ENCODE measurements at places on chromosomes 16 and 17.

GRCh38 chr17:82082456-82082855, 15.6 kb downstream of the FASN start:
- DNase-seq: no peak

- peak; percentile 77 for DNase-seq
Measured at GRCh38 chr17:43778337-43779144, at the start of gene DUSP3. Gene DUSP3 (minus strand): TSS chr17:43778977. CDS start chr17:43778924, 53 bp downstream.

- DNase-seq: no peak
Measured at GRCh38 chr17:685006-685405, 29.6 kb downstream of the VPS53 start.

- DNase-seq: no peak
Measured at GRCh38 chr17:67492251-67492740, 115.2 kb downstream of the PITPNC1 start.

DNA sequence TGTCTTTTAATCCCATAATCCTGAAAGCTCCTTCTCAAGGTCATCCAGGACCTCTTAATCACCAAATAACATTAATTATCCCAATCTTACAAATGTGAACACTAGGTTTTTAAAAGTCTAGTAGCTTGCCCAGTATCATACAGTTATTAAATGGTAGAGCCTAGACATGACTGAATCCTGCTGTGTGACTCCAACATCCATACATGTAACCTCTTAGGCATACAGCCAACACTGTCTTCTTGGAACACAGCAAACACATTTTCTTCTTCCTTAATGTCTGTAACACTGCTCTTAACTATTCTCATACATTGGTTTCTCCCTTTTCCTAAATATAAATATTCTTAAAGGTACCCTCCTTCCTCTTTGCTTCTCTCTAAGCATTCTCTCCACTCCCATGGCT, 13.7 kb downstream of the BRIP1 start:
- DNase-seq: no peak

DNA sequence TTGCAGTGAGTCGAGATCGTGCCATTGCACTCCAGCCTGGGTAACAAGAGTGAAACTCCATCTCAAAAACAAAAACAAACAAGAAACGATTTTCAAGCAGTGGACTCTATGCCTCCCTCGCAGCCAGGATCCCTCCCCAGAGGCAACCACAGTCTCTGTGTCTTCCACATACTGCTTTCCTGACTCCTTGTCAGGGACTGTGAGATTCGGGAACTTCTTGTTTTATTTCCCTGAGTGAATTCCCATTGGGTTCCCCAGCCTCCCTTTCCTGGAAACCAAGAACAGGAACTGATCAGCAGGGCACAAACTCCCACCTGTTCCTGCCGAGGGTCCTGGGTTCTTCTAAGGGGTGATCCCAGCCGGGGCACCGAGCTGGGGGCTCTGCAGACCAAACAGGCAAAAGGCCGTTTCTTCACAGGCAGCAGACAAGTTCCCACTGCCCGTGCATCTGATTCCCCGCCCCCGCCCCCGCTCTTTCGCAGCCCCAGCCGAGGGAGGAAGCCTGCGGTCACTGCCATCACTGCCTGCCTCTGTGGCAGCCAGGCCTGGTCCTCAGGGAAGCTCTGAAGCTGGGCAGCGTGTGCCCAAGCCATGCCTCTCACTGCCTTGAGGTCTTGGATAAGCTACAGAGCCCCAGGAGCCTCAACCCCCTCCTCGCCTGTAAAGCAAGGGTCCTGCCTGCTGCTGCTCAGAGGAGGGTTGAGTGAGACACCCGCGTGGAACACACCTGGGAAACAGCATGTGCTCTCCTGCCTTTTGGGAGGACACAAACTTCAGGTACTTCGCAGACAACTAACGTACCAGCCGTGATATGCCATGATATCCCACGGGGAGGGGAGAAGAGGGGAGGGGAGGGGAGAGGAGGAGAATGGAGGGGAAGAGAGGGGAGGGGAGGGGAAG, 5.5 kb upstream of the PIEZO1 start:
- no peak for DNase-seq

DNA sequence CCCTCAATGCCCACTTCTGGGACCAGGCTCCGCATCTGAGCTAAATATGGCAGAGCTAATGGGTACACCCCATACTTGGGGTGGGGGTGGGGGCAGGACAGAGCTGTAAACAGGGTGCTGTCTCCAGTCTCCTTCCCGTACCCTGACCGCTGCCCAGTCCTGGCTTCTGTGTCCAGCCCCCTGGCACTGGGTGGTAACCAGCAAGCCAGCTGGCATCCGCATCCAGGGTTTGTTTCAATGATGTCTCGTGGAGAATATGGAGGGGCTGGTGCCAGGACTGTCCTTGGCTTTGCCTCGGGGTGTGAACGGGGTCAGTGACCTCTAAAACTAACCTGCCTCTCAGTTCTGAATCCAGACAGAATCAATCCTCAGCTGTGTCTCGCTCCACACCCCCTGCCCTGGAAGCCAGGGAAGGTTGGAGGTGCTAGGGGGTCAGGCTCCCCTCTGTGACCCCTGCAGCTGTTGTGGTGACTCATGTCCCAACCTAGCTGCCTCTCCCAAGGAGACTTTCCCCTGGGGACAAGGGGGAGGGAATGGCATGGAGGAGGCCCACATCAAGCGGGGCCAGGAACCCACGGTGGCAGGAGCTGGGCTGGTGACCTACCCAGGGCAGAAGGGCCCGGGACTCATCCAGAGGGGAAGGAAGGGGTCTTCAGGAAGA, 1.5 kb upstream of the PNMT start:
- DNase-seq: no peak

DNA sequence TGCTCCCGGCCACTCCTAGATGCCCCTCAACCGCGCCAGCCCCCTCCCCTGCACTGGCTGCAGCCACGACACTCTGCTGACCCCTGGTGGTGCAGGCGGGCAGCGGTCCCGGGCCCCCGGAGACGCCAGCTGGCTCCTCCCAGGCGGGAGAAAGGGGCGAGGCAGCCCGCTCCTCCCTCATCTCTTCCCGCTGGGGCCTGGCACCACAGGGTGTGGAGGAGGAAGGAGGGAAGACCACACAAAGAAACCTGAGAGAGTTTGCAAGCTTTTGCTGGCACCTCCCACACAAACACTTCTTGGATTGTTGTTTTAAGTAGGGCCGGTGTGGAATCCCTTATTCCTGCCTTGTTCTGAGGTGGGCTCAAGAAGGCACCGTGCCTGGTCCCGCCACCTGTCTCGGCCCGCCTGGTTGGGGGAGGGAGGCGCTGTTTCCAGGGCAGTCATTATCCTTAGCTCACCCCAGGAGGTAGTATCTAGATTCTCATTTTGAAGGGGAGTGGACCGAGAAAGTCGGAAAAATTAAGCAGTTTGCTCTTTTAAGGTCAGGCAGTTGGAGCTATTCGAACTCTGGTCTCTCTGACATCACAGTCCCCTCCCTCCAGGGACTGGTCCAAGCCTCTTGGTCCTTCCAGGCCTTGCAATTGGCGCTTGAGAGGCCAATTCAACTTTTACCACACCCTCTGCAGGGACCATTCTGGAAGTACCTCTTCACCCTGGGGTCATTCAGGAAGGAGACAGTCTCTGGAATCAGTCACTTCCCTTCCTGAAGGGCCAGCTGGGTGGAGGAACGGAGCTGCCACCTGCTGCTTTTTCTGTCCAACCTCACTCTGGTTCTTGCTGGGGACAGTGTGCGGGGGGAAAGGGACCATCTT, 959 bp upstream of the ANKRD13B start:
- peak; percentile 85 for DNase-seq

Measured in kidney capillary endothelial cell (primary cell).